ENCODE measurements at places on chromosomes 2 and 18.
A peak's percentile ranks its signal among the peaks of the same experiment; 100 is the strongest.

DNA sequence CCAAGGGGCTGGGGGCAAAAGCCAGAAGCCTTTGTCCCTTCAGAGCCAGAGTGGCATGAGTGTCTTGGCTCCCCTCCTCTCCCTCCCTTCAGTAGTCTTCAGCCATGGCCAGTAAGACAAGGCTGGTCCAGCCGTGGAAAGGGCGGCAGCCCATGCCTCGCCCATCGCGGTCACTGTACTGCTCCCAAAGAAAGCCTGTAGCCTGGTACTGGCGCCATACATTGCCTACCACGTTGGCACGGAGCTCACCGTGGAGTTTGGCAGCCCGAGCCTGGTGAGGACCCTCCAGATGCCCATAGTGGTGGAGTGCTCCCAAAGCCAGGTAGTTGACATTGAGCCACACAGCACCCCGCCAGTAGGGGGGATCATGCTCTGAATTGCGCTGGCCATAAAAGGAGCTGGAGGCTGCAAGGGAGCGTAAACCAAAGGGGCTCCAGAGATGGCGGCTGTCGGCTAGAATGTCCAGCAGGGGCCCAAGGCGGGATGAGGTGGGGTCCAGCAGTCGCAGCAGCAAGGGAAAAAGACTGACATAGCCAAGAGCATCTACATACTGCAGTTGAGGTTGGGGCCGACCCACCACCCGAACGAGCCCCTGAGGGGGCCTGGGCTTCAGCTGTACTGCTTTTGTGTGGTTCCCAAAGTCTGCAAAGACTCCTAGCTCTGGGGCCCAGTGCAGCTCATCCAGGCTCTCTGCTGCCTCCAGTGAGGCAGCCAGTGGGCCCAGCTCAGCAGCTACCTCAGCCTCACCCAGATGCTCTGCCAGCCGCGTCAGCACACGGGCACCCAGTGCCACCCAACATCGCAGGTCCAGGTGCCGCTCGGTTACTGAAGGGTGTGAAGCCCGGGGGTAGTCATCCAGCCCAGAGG is 3.2 kb downstream of the WBP1 start:
- no peak for DNase-seq

DNA sequence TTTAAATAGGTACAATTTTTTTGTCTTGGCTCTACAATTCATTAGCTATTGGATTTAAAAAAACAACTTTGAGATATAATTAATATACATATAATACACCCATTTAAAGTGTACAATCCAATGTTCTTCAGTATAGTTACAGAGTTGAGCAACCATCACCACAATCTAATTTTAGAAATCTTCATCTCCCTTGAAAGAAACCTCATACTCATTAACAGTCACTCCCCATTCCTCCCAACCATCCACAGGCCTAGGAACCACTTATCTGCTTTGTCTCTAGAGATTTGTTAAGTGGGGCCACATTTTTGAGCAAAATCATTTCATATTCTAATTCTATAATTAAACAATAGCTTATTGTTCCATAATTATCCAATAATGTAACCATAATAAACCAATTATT is 32.6 kb downstream of the MRPL33 start:
- peak; percentile 65 for DNase-seq

- no peak for DNase-seq
Observed at GRCh38 chr2:71938108-71938507, 209.6 kb downstream of the CYP26B1 start.

GRCh38 chr18:49610022-49610445 is 48.2 kb downstream of the LIPG start:
- no peak for DNase-seq

DNA sequence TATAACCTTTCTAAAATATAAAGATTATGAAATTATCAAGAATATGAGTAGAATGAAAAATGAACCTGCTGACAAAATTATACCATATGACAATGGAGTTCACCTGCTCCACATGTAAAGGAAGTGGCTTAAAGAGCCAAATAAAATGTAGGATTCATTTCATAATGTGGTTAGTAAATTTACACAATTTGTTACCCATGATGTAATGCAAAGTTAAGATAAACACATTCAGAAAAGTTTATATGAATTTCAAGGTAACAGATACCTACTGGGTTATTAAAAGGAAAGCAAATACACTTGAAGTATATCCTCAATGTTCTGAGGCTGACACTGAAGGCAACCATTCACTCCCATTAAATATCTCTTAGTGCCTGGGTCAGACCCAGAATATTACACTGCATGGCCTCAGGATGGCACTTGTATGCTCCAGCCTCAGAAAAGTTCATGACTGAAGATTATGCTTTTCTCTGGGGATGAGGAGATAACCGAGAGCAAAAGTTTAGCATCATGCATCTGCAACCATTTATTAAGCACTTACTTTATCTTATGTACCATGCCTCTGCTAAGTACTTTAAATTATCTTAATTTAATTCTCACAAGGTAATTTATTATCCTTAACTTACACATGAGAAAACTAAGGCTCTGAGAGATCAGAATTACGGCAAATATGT is 6.2 kb downstream of the STRN start:
- no peak for DNase-seq

- no peak for DNase-seq
Observed at GRCh38 chr2:106316915-106317314, 122.8 kb upstream of the UXS1 start.

- no peak for DNase-seq
Observed at GRCh38 chr2:236164925-236165841, 3.0 kb downstream of the GBX2 start.

DNA sequence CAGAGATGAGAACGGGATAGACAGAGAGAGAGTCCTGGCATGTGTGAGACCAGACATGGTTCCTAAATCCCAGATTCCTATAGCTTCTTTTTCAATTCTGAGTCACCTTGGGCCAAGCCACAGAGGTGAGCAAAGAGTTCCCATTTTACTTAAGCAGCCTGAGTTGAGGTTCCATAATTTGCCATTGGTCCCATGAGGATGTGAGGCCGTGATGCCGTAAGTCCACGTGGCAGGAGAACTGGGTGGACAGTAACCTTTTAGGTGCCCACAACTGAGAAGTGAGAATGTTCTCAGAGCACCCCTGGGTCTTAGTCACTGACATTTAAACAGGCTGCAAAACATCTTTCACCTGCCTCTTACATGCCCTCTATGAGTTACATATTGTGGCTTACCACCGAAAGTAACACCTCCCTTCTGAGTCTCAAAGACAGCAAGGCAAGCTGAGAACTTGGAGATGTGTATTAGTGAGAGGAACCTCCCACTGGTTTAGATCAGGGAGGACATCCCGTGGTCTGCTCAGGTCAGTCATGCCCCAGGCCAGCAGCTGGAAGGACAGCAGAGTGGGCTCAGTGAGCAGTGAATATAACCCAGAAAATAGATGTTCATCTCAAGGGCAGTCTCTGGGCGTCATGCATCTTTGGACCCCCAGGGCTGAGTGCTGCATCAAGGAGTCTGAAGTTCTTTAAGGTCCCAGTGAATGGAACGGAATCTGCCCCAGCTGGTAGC is 127.9 kb upstream of the LGALSL start:
- no peak for DNase-seq

GRCh38 chr2:151828143-151828889 is at the start of gene ARL5A:
ARL5A (minus strand) TSS chr2:151828421; CDS start chr2:151828176, 245 bp downstream.
- peak; percentile 96 for DNase-seq

DNA sequence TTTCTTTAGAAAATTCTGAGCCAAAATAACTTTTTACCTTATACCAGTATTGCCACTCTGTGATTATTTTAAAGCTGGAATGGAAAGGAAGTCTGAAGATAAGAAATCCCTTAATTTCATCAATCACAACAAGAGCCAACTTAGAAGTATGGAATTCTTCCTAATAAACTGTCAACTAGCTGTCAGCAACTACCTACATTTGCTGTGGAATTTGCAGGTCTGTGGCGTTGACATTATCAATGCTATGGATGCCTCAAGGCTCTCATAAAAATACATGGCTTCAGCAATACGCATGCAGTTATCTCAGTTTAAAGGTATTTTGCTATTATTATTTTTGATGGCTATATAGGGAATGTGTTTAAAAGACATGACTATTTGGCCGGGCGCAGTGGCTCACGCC is 108.5 kb downstream of the ABCA12 start:
- DNase-seq = no peak

DNA sequence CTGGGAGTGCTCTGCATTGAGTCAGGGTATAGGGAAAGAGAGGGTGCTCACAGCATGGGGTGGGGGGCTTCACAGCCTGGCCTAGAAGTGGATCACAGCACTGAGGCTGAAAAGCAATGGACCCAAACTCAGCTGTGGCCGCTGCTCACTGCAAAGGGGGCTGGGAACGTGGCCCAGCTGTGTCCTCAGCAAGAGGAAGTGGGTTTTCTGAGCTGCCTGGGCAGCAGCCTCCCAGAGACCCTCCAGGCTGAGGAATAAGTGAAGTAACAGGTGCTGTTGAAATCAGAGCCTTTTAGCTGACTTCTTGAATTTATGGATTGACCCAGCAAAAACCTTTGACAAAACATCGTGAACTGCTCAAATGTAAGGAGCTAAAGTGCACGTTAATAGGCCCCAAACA is 35.2 kb downstream of the PTGR3 start:
- no peak for DNase-seq

DNA sequence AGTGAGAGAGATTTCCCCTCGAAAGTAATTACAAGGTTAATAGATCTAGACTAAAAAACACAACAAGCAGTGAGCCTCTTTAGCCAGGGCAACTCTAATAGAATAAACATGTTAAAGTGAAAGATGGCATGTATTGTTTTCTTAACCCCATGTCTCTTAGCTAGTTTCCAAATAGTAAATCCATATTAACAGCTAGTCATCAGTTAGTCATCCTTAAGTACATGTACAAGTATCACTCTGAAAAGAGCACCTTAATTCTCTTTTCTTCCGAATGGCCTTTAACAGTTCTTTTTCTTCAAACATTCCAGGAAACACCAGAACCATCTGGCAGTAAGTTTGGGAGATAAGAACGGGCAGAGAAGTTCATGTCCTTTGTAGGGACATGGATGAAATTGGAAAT is 1480.0 kb downstream of the LRP1B start:
- peak; percentile 49 for DNase-seq

- peak; percentile 71 for DNase-seq
Observed at GRCh38 chr2:51711766-51712165, 679.8 kb upstream of the NRXN1 start.

GRCh38 chr18:9001209-9001608 is 101.3 kb upstream of the NDUFV2 start:
- peak; percentile 43 for DNase-seq

DNA sequence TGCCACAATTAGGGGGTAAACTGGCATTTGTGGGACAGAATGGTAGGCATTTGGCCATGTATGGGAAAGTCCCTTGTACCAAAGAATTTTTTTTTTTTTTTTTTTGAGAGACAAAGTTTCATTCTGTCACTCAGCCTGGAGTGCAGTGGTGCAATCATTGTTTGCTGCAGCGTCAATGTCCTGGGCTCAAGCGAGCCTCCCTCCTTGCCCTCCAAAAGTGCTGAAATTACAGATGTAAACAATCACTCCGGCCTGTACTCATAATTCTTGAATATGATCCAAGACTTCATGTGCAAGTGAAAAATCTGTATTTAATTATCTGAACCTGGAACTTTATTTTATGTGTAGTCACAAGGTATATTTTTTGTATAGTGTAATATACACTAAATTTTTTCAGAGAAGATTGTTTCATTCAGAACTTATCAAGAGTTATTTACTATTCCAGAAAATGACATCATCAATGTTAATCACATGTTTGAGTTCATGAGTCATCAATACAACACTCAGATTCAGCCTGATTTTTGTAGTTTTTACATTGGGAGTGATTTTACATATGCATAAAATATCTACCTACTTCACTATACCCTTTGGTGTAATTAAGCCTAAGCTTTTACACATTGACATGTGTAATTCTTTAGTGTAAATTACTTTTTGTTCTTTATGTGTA is 138.7 kb upstream of the L3MBTL4 start:
- no peak for DNase-seq

DNA sequence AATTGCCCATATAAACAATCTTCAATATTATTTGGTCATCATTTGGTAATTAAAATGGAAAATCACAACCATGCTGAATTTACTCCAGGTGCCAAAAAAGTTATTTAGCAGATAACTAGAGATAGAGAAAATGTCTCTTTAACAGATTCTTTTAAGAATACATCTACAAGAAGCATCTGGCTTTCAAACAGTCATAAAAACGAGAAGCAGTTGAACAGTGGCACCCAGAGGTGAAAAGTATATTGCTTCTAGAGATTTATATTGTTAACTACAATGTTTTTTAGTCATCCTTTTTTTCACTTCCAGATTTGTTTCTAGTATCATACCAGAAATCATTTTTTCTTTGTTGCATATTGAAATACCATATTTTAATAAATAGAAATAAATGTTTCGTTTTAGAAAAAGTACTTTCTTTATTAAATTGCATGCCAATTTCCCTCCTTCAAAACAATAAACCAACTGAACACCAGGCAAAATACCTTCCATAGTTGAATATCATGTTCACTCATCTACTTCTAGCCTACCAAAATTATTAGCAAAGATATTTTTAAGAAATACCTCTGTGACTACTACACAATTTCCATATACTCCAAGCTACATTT is 65.4 kb upstream of the HNRNPA3 start:
- peak; percentile 62 for DNase-seq

DNA sequence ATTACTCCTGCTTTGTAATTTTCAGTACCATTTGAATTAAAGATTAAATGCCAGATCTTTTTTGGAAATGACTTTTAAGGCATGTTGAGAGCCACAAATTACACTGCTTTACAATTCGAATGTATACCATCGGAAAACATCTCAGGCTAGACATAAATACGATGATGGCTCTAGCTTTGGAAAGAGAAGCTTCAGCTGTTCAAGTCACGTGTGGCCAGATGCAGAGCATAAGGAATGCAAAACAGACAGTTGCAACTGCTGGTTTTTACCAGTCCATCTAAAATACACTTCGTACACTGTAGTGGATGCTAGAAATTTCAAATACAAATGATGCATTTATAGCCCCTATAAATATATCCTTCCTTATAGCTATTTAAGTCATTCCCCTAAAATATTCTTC is 8.0 kb downstream of the ZNF516 start:
- peak; percentile 35 for DNase-seq

DNA sequence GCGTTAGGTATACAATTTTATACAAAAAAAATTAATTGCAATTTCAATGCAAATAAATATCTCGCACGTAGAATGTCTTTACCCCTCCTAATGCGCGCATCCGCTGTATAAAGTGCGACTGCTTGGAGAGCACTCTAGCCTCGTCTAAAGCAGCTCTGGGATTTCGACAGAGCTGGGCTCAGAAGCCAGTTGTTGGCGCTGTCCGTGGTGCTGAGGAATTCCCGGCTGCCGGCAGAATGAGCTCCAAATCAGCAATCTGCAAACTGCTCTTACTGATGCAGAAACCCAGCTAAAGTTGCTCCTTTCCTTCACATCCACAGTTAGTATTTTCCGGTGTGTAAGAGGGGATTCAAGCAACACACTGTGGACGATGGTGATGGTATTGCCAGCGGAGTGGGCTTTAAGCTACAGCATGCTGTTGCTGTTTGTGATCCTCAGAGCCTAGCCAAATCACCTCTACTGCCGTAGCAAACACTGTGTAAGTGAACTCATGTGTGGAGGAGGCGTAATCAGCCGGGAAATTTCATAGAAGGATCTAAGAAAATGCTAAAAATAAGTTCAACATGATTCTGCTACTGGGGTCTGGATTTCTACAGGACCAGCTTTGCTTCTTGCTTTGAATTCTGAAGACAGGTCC is at the start of gene VWC2L:
TSS of gene VWC2L (plus strand) at position 137 of the 637 bp plus-strand sequence. CDS start 3,140 bp downstream, outside the sequence.
- DNase-seq = peak; percentile 69

GRCh38 chr2:37617119-37617892 is 54.1 kb downstream of the CDC42EP3 start:
- no peak for DNase-seq
